ENCODE measurements at places on chromosomes 3 and 15.

- no peak for DNase-seq
Observed at GRCh38 chr15:65363306-65363705, 14.5 kb downstream of the IGDCC3 start.

GRCh38 chr3:12907729-12908128 lies 66.4 kb upstream of the RPL32 start:
- DNase-seq: no peak

- no peak for DNase-seq
Observed at GRCh38 chr3:156519758-156520162, 35.2 kb downstream of the SSR3 start.

- DNase-seq: no peak
Observed at GRCh38 chr3:45606991-45607712, 12.6 kb downstream of the LIMD1 start.

- DNase-seq: no peak
Observed at GRCh38 chr3:47250309-47251060, 32.1 kb downstream of the KIF9 start.

- DNase-seq: no peak
Observed at GRCh38 chr3:131723343-131723742, 220.6 kb upstream of the MRPL3 start.

GRCh38 chr15:57217778-57218598 lies 158.3 kb upstream of the CGNL1 start:
- DNase-seq: no peak

DNA sequence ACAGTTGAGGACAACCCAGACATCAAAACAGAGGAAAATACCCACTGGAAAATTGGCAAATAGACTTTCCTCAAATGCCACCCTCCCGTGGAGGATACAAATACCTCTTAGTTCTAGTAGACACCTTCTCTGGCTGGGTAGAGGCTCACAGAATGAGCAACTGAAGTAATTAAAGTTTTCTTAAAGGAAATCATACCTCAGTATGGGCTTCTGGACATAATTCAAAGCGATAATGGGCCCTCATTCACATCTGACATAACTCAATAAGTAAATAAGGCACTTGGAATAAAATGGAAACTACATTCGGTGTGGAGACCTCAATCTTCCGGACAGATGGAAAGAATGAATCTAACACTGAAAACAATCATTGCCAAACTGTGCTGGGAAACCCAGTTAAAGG lies 115.2 kb upstream of the PLCL2 start:
- DNase-seq: no peak

- DNase-seq: no peak
Observed at GRCh38 chr3:64304828-64305410, 79.7 kb upstream of the PRICKLE2 start.

GRCh38 chr3:197239857-197240256 lies 58.6 kb downstream of the DLG1 start:
- no peak for DNase-seq

GRCh38 chr3:32340611-32341365 lies 50.9 kb upstream of the CMTM7 start:
- DNase-seq: no peak

- DNase-seq: no peak
Observed at GRCh38 chr15:65008983-65009382, 19.3 kb upstream of the SPG21 start.

GRCh38 chr3:52561028-52561747 lies 24.8 kb downstream of the UQCC5 start:
- DNase-seq: no peak

DNA sequence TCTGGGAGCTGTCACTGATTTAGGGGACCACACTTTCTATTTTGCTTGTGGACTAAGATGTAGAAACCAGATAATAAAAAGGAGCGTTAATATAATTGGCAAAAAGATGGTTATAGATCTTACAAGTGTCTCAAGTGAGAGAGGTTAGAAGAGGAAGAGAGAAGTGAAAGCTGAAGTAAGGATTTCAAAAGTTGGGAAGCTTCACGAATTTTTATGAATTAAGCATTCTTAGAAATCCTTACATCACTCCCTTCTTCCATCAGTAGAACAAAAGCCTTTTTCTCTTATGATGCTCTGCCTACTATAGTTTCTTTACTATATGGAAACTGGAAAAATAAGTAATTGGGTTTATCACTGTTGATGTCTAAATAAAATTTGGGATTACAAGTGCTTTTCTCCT lies 146.5 kb downstream of the FNDC3B start:
- DNase-seq: no peak

DNA sequence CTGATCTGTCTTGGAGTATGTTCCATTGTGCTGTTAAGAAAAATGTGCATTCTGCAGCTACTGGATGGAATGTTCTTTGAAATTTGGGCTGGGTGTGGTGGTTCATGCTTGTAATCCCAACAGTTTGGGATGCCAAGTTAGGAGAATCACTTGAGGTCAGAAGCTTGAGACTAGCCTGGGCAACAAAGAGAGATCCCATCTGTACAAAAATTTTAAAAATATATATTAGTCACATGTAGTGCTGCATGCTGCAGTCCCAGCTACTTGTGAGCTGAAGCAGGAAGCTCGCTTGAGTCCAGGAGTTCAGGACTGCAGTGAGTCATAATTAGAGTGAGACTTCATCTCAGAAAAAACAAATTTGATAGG lies 62.8 kb upstream of the PLSCR4 start:
- no peak for DNase-seq

GRCh38 chr15:33994005-33994615 lies 25.8 kb downstream of the CHRM5 start:
- DNase-seq: no peak

DNA sequence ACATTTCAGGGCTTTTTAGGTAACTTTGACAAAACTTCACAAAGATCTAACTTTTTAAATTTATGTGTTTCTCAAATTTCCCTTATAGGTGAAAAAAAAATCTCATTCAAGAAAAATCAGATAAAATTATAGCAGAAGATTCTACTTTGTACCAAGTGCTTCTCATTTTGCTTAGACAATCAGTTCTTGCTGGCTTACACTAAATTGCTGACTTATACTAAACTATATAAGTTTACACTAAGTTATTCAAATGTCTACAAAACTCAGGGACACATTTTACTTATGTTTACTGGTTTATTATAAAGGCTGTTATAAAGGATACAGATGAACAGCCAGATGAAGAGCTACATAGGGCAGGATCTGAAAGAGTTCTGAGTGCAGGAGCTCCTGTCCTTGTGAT lies 195.1 kb downstream of the ZPLD1 start:
- no peak for DNase-seq

DNA sequence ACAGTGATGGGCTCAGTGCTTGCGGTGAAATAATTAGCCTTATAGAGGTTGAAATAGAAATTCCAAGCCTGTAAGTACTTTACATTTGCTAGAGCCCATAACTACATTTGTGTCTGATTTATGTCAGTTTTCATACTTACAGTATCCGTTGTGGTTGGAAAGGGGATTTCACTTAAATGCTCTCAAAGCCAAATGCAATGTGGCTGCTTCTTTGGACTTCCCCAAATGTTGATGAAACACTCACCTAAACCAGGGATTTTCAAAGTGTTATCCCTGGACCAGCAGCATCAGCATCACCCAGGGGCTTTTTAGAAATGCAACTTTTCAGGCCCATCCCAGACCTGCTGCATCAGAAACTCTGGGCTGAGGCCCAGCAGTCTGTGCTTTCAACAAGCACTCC lies 378.7 kb downstream of the MCTP2 start:
- no peak for DNase-seq

DNA sequence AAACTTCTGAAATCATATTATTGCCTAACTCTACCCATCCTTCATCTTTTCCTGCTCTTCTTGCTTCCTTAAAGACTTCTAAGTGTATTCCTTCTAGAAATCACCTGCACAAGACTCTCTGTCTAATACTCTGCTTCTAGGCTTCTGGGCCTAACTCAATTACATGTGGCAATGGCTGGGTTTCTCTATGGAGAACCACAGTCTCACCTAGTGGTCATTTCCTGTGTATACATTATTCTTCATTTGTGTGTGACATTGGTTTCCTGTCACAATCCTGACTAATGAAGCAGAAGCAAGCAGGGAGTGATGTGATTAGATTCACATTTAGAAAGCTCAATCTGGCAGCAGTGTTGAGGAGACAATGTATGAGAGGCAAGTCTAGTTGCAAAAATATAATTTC lies 16.9 kb upstream of the CLDN1 start:
- no peak for DNase-seq

DNA sequence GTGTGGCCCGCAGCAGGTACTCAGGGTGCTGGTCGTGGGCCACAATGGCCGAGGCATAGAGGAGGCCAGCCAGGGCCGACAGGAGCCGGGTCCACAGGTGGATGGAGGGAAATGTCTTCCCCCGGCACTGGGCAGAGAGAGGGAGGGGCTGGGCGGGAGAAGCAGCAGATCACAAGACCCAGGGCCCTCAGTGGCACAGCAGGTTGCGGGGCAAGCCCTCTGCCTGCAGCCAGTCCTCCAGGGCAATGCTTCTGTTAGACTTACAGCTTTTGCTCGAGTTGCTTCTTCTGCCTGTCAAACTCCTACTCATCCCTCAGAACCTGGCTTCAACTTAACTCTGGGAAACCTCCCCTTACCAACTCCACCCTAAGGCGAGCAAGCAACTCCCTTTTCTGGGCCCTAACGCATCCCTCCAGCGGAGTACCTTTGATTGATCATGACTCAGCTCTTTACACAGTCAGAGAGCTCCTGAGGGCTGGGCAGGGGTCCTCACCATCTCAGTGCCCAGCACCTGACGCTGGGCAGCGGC lies 16.0 kb downstream of the TMEM44 start:
- DNase-seq: no peak

- DNase-seq: no peak
Observed at GRCh38 chr3:188876370-188876769, 295.4 kb upstream of the TPRG1 start.

DNA sequence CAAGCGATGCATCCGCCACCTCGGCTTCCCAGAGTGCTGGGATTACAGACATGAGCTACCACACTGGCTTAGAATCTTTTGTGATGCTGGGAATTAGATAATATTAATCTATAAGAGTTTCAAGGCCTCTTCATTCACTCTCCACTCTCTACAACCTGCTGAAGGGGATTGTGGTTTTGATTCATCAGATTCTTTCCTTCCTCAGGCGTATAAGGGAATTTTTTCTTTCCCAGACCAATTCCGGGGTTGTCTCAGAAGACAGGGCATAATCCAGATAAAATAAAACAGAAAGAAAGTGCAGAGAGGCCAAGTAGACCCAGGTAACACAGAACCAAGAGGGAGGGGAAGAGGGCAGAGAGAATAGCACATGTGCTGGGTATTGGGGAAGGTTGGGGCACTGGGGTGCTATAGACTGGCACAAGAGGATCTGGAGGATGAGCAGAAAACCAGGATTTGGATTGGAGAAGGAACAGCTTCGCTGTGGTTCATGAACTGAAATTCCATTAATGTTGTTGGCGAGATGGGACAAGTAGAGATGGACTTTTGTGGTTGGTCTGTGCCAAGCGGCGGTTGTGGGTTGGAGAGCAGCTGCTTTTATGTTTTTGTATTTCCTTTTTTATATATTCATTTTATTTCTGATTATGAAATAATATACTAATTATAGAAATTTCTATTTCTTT lies 12.8 kb downstream of the ARL6IP5 start:
- DNase-seq: no peak

DNA sequence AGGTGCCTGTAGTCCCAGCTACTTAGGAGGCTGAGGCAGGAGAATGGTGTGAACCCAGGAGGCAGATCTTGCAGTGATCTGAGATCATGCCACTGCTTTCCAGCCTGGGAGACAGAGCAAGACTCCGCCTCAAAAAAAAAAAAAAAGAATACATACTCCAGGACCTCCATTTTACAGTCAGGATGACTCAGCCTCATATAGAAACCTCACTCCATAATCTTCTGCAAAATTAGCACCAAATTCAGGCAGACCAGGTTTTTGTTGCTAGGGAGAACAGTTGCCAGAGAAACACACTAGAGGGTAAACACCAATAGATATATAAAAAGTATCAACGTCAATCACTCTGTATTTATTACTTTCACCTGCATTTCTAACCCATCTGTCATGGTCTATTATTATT lies 28.3 kb upstream of the AP3B2 start:
- no peak for DNase-seq

DNA sequence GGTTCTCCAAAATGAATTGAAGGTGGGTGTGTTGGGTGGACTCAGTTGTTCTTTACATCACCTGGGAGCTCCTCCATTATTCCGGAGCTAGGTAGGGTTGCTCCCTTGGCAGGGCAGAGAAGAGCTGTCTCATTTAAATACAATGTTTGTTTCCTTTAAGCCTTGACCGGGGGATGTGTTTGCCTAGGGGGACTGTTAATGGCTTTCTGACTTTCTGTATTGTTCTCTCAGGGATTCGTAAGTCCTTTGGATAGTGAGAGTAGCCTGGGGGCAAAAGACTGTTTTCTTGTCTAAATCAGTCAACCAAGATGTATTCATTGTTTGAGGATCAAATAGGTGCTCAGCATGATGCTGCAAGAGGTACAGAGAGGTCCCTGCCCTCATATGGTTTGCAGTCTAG lies 71.1 kb downstream of the CDAN1 start:
- no peak for DNase-seq

DNA sequence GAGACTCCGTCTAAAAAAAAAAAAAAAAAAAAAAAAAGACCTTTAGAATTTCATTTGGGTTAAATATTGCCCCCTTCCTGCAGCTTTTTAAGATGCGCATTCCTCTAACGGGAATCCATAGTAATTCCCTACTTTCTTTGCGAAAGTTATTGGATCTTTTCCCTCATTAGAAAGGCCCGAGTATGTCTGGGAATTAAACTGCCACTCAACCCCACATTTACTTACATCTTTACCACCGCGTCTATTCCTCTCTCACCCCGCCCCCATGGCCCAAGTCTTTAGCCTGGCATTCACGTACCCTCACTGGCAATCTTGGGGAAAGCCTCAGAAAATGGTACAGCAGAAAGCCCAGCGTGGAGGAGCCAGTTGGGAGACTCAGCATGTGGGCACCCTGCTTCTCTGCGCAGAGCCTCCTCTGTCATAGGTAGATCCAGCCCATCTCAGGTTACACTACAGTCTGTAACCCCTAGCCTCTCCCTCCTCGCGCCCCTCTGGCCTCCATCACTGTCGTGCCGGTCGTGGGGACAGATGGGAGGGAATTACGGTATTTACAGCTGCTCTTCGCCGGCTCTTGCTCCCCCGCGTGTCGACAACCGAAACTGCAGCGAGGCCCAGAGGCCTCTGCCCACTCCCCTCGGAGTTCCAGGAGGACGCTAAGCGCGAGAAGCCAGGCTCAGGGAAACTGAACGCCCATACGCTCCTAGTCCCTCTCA lies 6.4 kb upstream of the ANKDD1A start:
- DNase-seq: peak; percentile 79

- no peak for DNase-seq
Observed at GRCh38 chr3:89808680-89809197, 701.3 kb downstream of the EPHA3 start.
